ENCODE measurements at places on chromosomes 7 and 10.
A peak's percentile ranks its signal among the peaks of the same experiment; 100 is the strongest.

DNA sequence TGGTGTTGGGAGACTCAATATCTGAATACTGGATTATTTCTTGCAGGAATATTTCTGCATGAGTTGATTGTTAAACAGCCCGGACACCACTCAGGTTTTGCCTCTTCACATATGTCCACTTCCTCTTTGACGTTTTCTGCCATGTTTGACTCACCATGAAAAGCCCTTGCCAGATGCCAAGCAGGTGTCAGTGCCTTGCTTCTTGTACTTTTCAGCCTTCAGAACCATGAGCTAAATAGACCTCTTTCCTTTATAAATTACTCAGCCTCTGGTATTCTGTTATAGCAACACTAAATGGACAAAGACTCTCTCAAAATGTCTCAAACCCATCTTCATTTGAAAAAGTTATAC lies 24.7 kb upstream of the MACC1 start:
- DNase-seq = no peak

GRCh38 chr10:4456279-4456678 lies 369.7 kb upstream of the AKR1E2 start:
- no peak for DNase-seq

DNA sequence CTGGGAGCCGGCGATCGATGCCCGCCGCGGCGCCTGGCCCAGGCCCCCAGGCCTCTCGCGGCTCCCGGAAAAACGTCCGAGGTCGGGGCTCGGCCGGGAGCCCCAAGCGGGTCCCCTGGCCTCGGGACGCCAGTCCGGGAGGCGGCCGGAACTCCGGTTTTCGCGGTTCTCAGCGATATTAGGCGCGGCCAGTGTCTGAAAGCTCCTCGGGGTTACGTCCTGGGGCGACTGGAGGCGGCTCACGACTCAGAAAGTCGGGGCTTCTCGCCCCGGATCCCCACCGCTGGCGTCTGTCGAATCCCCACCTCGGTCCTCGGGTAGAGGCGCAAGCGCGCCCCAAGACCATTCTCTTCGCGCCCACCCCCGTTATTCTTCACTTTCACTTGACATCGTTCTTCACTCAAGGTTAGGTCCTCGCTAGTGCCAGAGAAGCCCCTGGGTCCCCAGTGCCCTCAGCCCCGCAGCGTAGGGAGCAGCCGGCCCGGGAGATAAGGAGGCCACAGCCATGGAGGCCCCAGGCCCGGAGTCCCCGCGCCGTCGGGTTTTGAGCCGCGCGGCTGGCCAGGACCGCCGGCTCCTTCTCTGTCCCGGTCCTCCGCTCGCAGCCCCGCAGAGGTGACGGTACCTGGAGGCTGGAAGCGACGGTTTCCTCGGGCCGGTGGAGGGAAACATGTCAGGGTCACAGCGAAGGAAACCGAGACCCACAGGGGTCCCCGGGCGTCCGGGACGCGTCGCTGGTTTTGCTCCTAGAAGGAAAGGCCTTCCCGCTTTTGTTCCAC lies 35.2 kb upstream of the EBLN1 start:
- DNase-seq = peak; percentile 11

- DNase-seq = no peak
These were observed 586.4 kb upstream of the SEMA3D start for GRCh38 chr7:85773116-85773728.

- DNase-seq = peak; percentile 33
These were observed 2.4 kb downstream of the CHST12 start for GRCh38 chr7:2405601-2406345.

- no peak for DNase-seq
These were observed 3.3 kb downstream of the PRRT4 start for GRCh38 chr7:128358233-128358632.

- no peak for DNase-seq
These were observed 26.7 kb upstream of the TARP start for GRCh38 chr7:38300175-38300574.

- no peak for DNase-seq
These were observed 17.6 kb upstream of the AKR1C3 start for GRCh38 chr10:5076615-5077014.

DNA sequence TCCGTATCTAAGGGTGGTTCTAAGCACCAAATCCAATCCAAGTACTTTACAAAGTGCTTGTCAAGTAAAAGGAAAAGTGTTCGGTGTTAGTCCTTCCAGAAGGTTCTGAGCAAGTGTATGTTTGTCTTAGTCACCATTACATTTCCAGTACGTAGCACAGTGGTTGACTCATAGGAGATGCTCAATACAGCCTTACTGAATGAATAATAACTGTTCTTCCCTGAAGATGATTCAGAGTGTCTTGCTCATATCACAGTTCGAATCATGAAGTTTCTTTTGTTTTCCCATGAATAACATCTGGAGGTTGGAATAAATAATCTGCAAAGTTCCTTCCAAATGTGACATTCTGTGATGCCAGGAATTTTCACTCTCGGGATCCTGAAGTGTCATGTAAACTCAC lies 53.4 kb downstream of the WNT2 start:
- no peak for DNase-seq

- peak; percentile 62 for DNase-seq
These were observed 56.8 kb downstream of the SND1 start for GRCh38 chr7:127708788-127709187.

GRCh38 chr10:110644598-110645462 lies 694 bp downstream of the RBM20 start:
- DNase-seq = no peak

- DNase-seq = no peak
These were observed 76.0 kb downstream of the TYW1B start for GRCh38 chr7:72751978-72752377.

GRCh38 chr7:77246026-77246640 lies 46.5 kb upstream of the FGL2 start:
- no peak for DNase-seq

GRCh38 chr7:49433794-49434193 lies 339.6 kb upstream of the VWC2 start:
- DNase-seq = no peak

DNA sequence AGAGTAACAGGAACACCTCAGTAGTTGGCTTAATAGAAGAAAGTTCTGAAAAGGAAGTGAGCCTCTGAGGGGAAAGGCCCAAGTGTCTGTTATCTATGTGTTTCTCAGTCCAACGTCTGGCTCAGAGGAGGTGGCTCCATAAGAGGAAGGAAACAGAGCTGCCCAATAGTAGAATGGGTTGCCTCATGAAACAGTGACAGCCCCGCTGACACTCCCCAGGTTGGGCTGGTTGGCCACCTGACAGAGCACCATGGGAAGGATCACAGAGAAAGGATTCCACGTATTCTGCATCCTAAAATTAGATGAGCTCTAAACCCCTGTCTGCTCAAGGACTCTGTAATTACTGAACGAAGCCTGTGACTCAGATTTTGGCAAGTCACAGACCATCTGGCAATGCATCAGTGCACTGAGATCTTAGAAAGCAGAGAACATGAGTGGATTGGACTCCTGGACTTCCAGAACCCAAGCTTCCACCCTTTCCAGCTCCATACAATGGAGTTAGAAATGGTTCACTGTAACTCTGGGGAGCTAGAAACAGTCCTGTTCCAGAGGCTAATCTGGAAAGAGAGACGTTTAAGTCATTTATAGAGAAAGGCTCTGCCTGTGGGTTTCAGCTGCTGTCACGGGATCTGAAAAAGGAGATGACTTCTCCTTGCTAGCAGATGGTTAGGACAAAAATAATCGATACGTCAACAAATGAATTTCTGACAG lies 2.9 kb downstream of the PKD2L1 start:
- DNase-seq = peak; percentile 70

- no peak for DNase-seq
These were observed 567.4 kb upstream of the MKI67 start for GRCh38 chr10:128693493-128694131.

DNA sequence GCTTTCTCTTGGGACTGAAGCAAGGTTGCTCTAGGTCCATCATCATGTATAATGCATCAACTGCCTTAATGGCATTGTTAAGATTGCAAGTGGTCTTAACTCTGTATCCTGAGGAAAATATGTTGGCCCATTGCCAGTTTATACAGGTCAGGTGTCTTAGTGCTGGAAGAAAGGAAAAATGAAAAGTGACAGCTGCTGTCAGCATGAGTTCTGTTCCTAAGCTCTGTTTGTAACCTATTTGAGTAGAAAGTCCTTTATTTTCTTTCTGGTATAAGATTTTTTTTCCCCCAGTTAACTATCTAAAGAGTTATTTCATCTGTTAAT lies 127.2 kb downstream of the SRI start:
- no peak for DNase-seq

DNA sequence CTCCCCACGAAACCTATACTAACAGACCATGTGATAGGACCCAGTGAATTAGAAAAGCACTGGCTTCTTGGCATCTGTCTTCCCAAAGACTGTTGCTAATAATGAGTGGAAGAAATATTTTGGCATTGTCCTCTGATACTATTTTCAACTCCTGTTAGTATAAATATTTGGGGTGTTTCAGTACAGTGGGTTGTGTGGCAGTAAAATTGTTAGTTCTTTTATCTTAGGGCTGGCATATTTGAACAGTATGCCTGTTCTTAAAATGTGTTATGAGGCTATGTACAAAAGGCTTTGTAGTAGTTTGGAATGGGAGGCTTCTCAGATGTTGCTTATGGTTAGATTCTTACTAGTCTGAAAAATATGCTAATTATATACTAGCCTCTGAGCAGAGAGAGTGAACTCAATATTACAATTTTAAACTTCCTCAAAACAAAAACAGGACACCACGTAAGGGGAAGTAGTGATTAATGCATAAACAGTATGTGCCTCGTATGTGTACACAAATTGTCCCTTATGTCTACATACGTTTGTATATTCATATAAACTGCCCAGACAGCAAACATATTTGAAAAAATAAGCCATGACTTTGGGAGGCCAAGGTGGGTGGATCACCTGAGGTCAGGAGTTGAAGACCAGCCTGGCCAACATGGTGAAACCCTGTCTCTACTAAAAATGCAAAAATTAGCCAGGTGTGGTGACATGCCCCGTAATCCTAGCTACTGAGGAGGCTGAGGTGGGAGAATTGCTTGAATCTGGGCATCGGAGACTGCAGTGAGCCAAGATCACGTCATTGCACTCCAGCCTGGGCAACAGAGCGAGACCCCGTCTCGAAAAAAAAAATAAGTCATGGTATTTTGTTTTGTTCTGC lies 115.4 kb downstream of the ARID5B start:
- peak; percentile 40 for DNase-seq

GRCh38 chr10:91977491-91977890 lies 53.9 kb downstream of the BTAF1 start:
- no peak for DNase-seq

Data from germinal center (tissue), 1 donor.